ENCODE measurements at places on chromosomes 5 and 9.

GRCh38 chr5:135743181-135743580 lies 91.3 kb upstream of the SLC25A48 start:
- no peak for DNase-seq

DNA sequence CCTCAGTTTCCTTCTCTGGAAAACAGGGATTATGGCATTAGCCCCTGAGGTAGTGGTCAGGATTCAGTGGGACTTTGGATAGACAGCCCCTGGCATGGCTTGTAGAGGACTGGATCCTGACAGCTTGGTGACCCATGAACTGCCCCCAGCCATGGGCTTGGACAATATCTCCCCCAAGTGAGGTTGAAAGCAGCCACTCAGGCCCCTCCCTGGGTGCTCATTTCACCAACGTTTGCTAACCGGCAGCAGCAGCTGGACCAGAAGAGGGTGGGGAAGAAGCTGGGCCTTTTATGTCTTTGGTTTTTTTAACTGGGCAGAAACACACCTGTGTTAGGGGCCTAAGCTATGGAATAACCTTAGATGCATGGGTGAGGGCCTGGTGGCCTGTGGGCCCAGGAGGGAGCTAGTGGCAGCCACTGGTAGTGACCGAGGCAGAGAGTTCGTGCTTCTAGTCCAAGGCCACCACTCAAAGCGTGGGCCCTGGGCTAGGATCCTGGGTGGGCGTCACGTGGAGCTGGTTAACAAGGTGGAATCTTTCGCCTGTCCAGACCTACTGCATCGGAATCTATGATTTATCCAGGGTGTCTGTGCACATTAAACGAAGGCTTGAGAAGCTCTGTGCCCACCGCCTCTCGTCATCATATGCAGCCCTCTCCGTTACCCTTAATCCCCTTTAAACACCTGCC lies 1.9 kb downstream of the SLC2A8 start:
- no peak for DNase-seq

- peak; percentile 74 for DNase-seq
Observed at GRCh38 chr5:94618029-94618492, 343 bp downstream of the KIAA0825 start.

- no peak for DNase-seq
Observed at GRCh38 chr5:119420169-119420568, 32.1 kb upstream of the HSD17B4 start.

DNA sequence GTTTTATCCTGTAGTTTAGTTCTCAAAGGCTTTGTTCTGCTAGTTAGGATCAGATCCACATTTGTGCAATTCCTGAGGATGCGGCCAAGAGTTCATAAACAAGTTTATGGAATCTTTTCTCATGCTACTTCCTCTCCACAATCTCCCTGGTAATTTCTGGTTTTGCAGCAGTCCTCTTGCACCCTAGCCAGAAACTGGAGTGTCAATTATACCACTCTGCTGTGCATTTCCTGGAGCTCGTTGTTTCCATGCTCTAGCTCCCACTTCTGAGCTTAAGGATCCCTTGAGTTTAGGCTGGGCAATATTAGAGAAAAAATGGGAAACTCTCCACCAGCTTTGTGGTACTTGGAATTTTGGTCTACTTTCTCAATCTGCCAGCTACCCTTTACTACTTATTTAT lies 474.7 kb downstream of the DIRAS2 start:
- DNase-seq, result no peak

- DNase-seq, result peak; percentile 36
Observed at GRCh38 chr5:55363856-55364255, 56.1 kb downstream of the MTREX start.

DNA sequence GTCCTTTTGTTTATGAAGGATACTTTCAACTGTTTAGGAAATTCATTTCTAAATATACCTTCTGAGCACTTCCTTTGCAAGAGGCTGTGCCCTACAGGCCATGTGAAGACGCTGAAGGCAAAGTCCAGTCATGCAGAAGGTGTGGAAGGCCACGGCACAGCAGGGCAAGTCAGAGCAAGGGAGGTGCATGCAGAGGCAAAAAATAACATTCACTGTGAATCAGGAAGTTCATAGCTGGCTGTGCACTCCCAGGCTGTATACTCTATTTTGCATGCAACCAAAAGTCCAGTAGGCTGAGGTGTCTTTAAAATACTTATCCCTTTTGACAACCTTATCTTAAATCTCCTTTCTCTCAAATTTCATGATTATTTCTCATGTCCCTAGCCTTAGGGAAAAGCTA lies 50.3 kb downstream of the GNAQ start:
- DNase-seq, result peak; percentile 40

GRCh38 chr9:107750741-107751566 lies 261.4 kb upstream of the KLF4 start:
- DNase-seq, result peak; percentile 98

- DNase-seq, result no peak
Observed at GRCh38 chr9:93436655-93437407, 14.7 kb upstream of the FAM120A start.

- DNase-seq, result peak; percentile 37
Observed at GRCh38 chr9:69397384-69398214, 72.6 kb downstream of the ENTREP1 start.

- DNase-seq, result no peak
Observed at GRCh38 chr9:134468358-134468757, 142.1 kb downstream of the RXRA start.

DNA sequence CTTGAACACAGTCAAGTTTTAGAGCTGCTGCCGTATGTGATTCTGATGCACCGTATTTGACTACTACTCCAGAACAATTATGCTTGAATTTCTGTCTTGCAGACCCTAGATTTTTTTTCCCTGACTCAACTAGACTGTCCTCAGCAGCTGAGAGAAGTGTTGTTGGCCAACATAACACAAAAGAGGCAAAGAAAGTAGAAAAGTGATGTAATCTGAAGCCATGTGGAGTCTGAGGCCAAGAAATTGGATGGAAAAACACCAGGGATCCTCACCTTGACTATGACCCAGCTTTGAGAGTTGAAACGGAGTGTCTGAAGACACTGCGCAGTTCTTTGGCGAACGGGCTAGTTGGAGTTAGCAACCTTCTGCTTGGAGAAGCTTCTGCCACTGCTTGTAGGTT lies 36.3 kb upstream of the FGF1 start:
- no peak for DNase-seq

GRCh38 chr5:122297587-122298298 lies 14.3 kb upstream of the SNCAIP start:
- no peak for DNase-seq

DNA sequence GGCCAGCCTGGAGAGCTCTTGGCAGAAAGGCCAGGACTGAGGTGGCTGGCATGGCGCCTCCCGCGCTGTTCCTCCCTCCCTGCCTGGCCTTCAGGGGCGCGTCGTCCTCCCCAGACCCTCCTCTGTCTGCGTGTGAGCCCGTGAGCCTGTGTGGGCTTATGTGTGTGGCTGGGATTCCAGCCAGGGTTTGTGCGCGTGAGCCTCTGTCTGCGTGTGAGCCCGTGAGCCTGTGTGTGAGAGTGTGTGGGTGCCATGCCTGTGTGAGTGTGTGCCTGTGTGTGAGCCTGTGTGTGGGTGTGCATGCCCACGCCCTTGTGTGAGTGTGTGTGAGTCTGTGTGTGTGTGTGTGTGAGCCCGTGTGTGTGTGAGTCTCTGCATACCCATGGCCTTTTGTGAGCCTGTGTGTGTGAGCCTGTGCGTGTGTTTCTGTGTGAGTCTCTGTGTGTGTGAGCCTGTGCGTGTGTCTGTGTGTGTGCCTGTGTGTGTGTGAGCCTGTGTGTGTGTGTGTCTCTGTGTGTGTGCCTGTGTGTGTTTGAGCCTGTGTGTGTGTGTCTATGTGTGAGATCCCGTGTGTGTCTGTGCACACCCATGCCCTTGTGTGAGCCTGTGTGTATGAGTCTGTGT lies 13.0 kb downstream of the RXRA start:
- DNase-seq, result no peak

GRCh38 chr5:149018909-149019443 lies 43.9 kb downstream of the SH3TC2 start:
- DNase-seq, result peak; percentile 43

DNA sequence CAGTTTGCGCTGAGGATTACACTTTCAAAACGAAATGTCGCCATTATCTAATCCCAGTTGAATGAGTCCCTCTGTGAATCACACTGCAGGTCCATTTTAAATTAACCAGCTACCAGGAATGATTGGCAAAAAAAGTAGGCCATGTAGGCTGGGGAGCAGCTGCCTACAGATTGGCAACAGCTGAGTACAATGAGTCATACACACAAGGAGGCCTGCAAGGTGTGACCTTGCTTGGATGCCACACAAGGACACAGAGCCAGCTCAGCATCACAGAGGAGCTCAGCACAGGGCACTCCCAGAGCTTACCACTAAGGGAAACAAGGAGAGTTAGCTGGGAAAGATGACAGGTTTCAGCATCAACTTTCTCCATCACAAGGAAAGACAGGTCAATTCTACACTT lies 12.9 kb downstream of the HAVCR1 start:
- DNase-seq, result peak; percentile 33

DNA sequence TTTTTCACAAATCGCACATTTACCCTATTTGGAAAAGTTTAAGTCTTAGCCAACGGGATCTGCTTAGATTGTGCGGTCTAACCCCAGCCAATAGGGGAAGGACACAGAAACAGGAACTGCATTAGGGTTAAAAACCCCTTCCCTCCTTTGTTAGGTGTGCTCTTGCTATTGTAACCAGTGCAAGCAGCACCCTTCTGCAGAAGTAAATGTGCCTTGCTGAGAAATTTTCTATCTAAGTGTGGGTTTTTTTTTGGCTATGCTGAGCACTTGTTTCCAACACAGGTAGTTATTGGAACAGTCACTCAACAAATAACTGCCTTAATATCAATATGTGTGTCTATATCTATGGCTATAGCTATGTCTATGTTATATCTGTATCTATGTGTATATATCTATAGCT lies 190.0 kb downstream of the TRIM32 start:
- DNase-seq, result no peak

DNA sequence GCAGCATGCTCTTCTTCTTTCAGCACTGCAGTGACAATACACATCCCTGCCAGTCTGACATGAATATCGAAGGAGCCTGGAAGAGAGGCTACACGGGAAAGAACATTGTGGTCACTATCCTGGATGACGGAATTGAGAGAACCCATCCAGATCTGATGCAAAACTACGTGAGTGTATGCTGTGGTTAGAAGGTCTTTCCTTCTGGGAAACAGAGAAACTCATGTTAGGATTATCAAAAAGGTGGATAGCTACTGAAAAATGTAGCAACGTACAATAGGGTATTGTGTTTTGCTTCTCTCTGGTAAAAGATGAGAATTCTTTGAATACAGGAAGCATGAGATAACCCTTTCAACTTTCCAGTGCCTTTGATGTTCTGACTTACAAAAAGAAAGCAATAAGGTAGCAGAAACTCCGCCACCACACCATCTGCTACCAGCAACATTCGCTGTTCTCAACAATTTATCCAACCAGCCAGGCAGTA lies 133.3 kb downstream of the PCSK5 start:
- DNase-seq, result no peak

- DNase-seq, result no peak
Observed at GRCh38 chr9:68731857-68732256, 26.8 kb downstream of the PIP5K1B start.

GRCh38 chr9:123457583-123457982 lies 101.6 kb downstream of the CRB2 start:
- DNase-seq, result no peak

GRCh38 chr5:89282554-89283510 lies 399.8 kb upstream of the MEF2C start:
- peak; percentile 93 for DNase-seq

- DNase-seq, result no peak
Observed at GRCh38 chr5:131460133-131460532, 174.9 kb downstream of the RAPGEF6 start.

DNA sequence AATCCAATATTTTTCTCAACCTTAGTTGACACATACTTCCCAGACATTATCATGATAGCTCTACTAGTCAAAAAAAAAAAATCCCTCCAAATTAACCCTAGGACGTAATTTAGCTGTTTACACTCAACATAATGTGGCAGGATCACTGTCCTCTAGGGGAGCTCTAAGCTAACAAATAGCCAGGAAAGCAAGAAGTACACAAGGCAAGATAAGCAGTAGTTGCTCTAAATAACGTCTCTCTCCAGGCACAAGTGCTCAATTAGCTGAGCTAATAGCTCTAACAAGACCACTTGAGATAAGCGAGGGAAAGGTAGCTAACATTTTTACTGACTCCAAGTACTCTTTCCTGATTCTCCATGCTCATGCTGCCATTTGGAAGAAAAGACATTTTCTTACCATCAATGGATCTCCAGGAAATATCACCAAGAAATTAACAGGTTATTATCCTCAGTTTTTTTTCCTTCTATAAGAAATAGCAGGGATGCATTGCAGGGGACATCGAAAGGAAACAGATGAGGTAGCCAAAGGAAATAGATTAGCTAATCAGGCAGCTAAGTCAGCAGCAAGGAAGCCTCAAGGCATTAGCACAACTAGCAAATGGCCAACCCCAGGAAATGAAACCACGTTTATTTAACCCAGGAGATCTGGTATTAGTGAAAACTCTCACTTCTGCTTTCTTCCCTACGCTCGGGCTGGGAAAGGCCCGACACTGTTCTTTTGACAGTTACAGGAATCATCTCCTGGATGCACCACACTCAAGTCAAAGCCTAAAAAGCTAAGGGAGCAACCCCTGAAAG lies 614.1 kb downstream of the PTPRD start:
- no peak for DNase-seq

DNA sequence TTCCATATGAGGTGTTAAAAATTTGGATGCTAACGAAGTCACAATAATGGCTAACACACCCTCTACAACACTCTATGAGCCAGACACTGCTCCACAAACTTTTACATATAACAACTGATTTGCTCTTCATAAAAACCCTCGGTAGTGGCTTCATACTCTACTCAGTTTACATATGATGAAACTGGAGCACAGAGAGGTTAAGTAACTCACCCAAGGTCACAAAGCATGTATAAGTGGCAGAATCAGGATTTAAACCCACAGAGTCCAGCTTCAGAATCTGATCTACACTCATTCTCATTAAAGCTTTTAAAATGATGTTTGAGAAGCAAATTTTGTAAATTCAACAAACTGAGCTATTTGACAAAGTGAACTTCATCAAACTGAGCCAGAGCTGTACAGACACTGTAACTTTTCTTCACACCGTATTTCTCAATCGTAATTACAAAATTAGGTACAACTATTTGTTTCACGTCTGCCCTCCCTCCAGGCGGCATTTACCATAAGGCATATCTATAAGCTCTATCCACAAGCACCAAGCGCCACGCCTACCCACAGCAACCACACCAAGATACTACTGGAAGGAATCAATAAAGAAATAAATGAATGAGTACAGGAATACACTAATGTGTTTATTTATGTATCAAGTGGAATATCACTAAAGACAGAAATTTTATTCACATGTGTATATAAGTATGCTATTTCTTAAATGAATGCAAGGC lies 24.3 kb downstream of the TTC39B start:
- no peak for DNase-seq

GRCh38 chr9:87678650-87679355 lies 47.1 kb upstream of the CTSL start:
- peak; percentile 71 for DNase-seq
